ENCODE measurements at places on chromosomes 3 and 15.

DNA sequence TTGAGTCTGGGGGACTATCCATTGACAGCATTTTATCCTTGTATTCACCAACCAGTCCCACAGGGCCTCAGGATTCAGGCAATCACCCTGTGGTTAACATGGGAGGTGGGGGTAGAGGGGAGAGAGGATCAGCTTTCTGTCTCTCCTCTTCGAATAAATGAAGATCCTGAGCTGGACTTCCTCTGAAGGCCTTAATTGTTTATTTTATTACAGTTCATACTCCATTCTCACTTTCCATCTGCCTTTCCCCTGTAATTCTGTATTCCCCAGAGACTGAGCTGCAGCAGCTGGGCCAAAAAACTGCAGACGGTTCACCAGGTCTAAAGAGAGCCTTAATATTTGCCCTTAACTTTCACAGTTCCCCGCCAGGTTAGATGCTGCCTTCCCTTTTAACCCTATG, 11.9 kb downstream of the TAGLN3 start:
- DNase-seq, result no peak

- DNase-seq, result no peak
Measured at GRCh38 chr3:24388611-24389010, 106.0 kb downstream of the THRB start.

GRCh38 chr3:120113128-120114116, 19.2 kb upstream of the GSK3B start:
- no peak for DNase-seq

- DNase-seq, result no peak
Measured at GRCh38 chr3:113185194-113185835, 26.0 kb upstream of the BOC start.

GRCh38 chr3:89525609-89526008, 418.2 kb downstream of the EPHA3 start:
- no peak for DNase-seq

DNA sequence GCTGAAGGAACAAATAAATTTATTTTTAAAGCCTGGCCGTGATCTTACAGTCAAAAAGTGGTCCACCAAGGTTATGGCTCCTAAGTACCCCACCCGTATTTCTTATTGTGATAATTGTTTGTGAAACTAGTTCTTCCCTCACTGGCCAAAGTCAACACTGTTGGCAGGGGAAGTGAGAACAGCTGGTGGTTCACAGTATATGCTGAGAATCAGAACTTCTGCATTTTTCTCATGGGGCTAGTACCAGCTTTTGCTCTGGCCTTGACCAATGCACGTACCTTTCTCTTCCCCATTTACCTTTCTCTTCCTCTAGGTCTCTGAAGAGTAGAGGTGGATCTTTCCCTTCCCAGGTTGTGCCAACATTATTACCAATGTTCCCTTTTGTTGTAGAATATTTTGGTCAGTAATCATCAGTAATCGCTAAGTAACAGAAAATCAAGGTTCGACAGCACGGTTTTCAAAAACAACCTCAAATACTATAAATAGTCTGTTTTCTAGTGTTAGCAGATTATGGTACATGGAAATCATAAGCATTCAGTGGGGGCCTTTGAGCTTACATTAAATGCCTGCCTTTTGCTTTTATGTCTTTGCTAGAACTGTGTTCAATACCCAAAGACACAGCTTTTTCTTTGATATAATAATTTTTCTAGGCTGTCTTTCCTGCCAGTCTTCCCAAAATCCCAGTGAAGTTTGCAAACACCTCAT, 268.0 kb downstream of the LPP start:
- DNase-seq, result no peak

DNA sequence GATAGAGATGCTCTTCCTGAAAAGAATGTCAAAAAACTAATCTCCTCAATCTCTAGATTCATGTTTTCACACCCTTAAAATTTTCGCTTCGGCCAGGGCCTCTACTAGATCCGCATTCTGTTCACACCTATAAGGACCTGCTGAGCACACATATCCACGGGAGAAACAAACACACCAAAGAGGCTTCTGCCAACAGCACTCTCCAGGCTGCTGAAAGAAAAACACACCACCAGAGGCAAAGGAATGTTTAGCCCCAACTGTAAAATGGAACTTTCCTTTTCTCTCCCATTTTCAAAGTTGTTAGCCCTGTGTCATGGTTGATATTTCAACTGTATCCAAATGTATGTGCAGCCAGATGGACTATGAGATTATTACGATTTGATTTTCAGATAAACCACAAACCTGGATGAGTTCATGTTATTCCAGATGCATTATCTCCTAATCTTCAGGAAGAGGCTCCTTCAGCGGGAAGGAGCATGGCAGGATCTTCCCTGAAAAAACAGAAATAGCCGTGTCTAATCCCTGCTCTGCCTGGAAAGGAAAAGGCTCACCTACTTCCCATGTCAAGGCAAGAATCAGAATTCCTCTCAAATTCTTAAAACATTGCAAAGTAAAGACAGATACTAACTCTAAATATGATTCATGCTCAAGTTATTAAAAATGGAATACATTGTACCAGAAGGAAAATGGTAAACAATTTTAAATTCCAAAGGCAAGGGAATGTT, 442.7 kb upstream of the NR2F2 start:
- no peak for DNase-seq

DNA sequence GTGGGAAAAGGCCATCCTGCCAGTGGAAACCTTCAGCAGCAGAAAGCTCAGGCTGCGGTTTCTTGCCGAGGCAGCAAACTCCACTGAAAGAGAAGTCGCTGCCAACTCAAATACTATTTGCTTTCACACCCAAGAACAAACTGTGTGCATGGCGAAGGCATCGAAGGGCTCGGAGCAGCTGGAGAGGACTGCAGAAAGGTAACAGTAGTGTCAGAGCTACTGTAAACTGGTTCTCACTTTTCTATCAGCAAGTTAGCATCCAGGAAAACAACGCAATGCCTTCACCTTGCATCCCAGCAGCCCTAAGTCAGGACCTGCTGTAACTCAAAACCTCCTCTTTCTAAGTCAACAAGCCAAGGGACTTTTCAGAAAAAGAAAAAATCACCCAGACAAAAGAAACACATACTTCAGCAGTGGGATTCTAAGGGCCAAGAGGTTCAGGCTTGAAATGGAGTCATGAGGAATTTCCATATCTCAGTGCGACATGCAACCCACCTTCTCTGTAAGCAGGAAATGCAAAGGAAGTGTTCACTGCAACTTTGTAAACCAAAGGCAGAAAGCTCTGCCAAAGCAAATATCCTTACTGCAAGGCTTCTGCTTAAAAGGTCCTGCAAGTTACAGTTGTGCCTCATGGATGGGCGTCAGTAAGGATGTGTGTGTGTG, 193.5 kb downstream of the FOXP1 start:
- no peak for DNase-seq

GRCh38 chr3:54845551-54845950, 82.3 kb downstream of the LRTM1 start:
- DNase-seq, result no peak

DNA sequence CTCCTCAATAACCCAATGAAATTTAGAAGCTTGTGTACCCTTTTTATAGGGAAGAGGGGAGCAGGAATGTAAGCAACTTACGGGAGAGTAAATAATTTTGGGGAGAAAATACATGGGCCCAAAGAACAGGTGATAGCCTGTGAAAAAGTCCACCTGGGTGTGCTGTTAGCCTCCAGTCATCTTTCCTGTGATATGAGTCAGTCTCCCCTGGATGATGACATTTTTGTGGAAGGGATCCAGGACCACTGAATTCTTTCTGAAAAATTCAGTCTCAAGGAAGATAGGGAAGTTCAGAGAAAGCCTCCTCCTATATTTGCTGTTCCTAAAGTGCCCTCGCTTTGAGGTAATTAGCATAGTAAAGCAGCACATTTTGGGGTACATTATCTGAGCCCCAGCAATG, 149.8 kb downstream of the SQOR start:
- DNase-seq, result no peak

DNA sequence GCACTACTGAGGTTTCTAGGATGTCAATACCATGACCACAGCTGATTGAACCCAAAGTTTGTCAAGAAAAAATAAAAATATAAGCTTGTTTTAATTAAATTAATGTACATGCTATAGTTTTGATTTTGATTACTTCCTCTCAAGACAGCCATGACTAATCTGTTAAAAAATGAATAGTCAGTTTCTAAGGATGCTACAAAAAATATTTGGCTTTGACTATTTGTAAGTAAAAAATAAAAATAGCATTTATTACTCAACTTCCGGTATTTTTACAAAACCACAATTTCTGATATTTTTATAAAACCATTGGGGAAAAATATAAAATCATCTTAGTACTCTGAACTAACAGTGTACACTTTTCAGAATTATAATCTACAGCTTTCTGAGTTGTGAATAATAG, 12.1 kb upstream of the TEX9 start:
- DNase-seq, result no peak

- DNase-seq, result no peak
Measured at GRCh38 chr15:63623232-63623969, 26.2 kb downstream of the FBXL22 start.

DNA sequence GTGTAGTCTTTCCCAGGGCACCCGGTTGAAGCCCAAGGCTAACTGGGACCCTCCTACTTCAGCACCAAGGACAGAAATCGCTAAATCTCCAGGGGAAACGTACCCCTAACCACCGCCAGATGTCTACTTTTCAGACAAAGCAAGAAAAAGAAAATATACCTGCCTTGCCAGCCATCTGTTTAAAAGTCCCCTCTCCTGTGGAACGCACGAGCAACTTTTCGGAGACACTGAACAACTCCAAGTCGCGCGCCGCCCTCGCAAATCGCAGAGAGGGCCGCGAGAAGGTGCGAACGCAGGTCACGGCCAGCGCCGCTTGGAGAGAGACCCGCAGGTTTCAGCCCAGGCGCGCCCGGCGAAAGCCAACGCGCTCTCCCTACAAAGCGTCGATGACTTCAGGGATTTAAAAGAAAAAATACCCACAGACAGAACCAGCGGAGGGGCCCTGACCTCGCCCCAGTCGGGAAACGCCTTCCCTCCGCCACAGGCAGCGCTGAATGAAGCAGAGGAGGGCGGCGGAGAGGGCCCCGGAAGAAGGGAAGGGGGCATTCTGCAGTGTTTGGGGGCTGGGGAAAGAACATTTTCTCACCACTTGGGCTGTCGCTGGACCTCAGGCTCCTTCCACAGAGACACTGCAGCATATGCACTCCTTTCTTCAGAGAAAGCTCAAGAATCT, 213.1 kb downstream of the FGF12 start:
- DNase-seq, result no peak

DNA sequence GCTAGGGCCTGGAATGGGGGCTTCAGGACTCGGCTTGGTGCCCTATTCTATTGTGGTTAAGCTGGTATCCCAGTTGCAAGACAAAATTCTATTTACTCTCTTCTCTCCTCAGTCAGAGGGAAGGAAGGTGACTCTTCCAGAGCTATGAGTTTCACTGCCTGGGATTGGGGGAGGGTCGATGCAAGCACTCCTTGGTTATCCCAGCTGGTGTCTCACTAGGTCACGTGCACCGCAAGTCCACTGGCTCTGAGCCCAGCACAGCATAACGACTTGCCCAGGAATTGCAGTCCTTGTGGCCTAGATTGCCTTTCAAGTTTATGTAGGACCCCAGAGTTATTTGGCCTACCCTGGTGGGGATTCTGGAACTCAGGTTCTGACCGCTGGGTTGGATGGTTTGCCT, 958.8 kb downstream of the IGSF11 start:
- no peak for DNase-seq

DNA sequence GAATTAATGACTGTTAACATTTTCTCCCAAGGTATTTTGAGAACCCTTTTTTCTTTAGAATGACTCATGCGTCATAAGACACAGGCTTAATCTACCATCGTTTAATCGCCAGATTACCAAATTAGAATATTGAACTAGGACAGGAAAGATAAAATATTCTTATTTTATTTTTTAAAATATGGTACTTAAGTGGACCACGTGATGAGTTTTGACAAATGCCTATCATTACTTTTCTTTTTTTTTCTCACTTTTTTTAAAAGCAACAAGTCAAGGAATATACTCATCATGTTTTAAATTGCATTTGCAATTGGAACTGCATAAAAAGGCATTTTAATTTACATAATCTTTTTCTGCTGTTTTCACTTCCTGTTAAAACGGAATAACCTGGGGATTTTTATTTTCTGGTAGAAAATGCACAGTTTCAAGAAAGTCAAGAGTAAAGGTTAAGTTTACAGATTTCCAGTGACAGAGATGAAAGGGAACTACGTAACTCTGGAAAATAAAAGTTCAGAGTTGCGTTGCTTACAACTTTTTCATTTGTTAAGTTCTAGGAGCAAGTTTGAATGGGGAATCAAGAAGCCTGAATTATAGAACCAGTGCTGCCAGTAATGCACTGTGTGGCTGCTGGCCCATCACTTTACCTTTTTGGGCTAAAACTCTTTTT, 23.6 kb downstream of the SIAH2 start:
- DNase-seq, result no peak

- DNase-seq, result no peak
Measured at GRCh38 chr3:14304101-14305045, 98.0 kb upstream of the SLC6A6 start.

DNA sequence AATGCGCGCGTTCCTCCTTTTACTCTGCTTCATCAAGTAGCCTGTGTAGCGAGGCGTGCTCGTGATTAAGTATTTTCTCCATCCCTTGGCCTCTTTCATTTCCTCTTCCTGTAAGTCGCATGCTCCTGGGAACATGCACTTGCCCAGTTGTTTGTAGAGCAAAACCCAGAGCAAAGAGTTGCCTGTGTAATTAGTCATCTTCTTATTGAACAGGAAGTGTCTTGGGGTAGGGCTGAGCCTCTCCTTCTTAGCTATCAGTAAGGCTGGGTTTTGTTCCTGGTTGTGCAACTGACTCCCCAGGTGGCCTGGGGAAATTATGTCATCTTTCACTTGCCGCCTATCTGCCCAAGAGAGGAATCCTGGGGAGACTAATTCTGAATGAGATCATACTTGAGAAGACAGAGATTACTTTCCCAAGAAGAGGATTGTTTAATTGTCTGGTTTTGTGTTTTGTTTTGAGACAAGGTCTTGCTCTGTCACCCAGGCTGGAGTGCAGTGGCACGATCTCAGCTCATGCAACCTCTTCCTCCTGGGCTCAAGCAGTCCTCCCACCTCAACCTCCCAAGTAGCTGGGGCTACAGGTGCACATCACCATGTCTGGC, 14.9 kb downstream of the LIPH start:
- DNase-seq, result no peak

DNA sequence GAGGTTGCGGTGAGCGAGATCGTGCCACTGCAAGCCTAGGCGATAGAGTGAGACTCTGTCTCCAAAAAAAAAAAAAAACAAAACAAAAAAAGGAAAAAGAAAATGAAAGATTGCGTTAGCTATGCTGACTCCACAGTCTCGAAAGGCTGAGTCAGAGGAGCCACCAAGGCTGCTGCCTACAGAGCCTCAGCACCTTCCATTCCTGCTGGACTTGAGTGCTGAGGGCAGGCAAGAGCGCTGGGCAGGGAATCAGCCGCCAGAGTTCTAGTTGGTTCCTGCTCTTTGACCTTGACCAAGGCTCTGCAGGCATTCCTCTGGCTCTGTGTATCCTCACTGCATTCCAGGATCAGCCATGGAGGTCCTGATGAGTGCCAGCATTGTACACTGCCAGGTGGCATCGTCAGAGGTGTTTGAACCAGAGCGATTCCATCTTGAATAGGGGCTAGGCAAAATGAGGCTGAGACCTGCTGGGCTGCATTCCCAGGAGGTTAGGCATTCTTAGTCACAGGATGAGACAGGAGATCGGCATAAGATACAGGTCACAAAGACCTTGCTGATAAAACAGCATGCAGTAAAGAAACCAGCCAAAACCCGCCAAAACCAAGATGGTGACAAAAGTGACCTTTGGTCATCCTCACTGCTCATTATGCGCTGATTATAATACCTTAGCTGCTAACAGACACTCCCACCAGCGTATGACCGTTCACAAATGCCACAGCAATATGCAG, 5.9 kb downstream of the MESP2 start:
- DNase-seq, result no peak

Measured in stimulated activated CD8-positive, alpha-beta memory T cell treated with anti-CD3 and anti-CD28 coated beads, Interleukin-15, amount 100 ng/mL, for 1 hour (primary cell).